GM12891 (cell line): ENCODE measurements at places on chromosomes 3 and 15.

DNA sequence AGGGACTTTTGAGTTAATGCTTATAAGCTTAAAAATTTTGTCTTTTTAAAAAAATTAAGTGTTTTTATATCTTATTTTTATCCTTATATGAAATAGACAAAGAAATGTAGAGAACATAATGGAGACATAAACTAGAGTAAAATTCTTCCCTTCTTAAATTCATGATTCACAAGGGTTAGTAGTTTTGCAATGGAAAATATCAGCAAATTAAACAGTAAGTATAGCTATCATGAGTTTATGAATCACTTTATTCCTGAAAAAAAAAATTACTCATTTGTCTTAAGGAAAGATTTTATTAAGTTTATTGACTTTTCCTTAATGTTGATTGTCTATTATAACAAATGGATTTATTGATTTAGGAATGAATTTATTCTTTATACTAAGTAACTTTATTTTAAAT, 4.3 kb downstream of the ATP6V1A start:
- DNase-seq = no peak

DNA sequence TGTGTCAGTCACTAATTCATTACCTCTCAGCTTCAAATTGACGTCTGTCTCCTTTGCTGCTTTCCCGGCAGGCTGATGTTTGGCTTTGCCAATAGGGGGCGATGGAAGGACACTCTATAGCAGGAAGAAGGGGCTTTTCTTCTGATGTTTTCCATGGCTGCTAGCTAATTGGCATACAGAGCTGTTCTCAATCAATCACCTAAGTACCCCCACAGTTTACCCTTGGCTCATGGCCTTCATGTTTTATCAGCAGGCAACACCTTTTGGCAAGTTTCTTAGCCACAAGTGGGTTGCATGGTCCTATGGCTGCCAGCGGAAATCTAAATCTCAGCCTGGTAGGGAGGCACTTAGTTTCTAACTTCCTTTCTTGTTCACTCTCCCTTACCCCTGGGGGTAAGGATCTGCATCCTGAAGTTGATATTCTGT, 45.0 kb downstream of the ESYT3 start:
- peak; percentile 25 for DNase-seq

GRCh38 chr15:79099692-79100091, 9.1 kb upstream of the RASGRF1 start:
- no peak for DNase-seq

GRCh38 chr3:178602856-178603255, 66.6 kb downstream of the KCNMB2 start:
- DNase-seq = no peak

GRCh38 chr3:151552589-151552988, 91.7 kb upstream of the IGSF10 start:
- no peak for DNase-seq

GRCh38 chr3:144930431-144930830, 958.8 kb downstream of the DIPK2A start:
- DNase-seq = no peak

DNA sequence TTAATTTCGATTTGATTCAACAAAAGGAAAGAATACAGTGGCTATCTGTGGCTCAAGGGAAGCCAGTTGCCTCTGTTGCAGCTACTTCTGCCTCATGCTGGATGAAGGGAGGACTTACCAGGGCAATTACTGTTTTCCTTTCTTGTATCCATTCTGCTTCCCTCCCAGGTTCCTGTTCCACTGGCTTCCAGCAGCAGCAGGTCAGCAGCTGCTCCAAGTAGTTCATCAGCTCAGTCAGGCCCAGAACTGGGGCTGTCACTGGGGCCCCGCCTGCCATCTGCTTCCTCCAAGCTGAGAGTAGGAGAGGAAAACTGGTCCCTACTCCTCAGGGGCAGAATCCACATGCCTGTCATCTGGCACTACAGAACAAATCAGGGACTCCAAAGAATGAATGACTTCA, 48.6 kb upstream of the ULK4 start:
- DNase-seq = no peak

DNA sequence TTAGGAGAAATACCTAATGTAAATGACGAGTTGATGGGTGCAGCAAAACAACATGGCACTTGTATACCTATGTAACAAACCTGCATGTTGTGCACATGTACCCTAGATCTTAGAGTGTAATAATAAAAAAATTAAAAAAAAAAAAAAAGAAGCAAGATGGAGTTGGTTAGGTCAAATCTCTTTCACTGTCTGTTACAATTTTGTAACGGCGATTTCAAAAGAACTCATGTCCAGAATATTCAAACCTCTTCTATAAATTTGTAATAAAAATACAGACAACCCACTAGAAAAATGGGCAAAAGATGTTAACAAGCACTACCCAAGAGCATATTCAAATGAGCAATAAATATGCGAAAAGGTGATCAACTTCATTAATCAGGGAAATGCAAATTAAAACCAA, 5.1 kb upstream of the MTMR14 start:
- DNase-seq = no peak

- DNase-seq = no peak
Observed at GRCh38 chr3:16548721-16549120, 35.2 kb upstream of the RFTN1 start.

GRCh38 chr3:165201964-165202363, 5.8 kb upstream of the SLITRK3 start:
- DNase-seq = no peak
